ENCODE measurements at places on chromosomes 7 and 10.

DNA sequence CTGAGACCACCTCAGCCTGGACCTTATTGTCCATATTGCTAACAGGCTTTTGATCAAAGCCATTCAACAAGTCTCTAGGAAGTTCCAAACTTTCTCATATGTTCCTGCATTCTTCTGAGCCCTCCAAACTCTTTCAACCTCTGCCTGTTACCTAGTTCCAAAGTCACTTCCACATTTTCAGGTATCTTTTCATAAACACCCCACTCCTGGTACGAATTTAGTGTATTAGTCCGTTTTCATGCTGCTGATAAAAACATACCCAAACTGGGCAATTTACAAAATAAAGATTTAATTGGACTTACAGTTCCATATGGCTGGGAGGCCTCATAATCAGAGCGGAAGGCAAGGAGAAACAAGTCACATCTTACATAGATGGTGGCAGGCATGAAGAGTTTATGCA, 836.8 kb downstream of the SORCS1 start:
- DNase-seq = no peak

DNA sequence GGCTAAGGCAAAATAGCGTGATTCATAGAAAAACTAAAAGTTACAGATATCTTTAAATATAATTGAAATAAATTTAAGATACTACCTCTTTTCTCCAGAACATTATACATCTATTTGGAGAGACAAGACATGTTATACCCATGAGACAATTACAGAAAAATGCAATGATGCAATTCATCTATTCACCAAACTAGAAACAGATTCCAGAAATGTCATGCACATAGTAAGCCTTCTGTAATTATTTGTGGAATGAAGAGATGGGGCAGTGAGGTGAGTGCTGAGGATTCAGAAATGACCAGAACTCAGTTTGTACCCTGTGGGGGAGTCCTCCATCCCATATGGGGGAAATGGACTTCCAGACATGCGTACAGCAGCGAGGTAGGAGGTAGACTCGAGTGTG, 99.4 kb downstream of the MKX start:
- DNase-seq = no peak

- no peak for DNase-seq
Measured at GRCh38 chr10:28878236-28878970, 201.1 kb downstream of the BAMBI start.

DNA sequence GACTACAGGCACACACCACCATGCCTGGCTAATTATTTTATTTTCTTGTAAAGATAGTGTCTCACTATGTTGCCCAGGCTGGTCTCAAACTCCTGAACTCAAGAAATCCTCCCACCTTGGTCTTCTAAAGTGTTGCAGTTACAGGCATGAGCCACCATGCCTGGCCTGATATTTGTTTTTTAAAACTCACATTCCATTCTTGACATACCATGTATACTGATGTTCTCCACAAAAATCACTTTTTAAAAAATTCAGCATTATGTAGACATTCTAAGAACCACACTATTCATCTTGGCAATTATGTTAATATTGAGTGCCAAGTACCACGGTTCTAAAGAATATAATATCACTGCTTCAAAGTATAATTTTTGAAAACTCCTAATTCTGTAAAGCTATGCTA, 43.5 kb downstream of the IDE start:
- no peak for DNase-seq

All from nucleus accumbens (tissue), 56 donors.